ENCODE measurements at places on chromosomes 11 and 22.

DNA sequence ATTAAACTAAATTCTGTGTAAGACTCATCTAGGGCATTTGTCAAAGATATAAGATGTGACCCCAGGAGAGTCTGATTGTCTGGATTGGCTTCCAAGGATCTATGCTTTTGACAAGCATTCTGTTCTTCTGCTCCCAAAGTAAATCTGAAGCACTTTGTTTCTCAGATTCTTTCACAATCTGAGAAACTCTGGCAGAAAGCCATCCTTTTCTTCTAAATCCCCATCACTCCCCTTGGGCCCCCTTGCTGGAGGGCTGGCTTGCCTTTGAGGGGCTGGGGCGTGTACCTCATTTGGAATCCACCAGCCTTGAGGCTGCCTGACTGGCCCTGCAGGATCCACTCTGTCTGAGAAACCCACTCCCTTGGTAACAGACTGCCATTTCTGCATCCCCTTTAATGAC lies 173.5 kb upstream of the CTSC start:
- no peak for DNase-seq

DNA sequence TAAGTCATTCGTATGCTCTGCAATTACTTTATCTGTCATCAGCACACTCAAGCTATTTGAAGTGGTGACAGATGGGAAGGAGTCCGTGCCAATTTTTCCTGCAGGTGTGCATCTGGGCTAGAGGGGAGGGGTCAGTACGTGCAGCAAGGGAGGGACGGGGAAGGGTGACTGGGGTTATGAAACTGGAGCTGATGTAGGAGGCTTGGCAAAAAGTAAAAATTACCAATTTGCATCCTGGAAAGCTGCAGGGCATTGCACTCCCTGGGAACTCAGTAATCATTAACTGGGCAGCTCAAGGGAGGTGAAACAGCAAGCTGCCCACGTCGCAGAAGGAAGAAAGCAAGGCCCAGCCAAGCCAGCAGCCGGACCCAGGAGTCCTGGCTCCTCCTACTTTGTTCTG lies 87.1 kb upstream of the TMEM45B start:
- DNase-seq, result no peak

GRCh38 chr11:119363851-119364590 lies 17.5 kb downstream of the USP2 start:
- peak; percentile 63 for DNase-seq

DNA sequence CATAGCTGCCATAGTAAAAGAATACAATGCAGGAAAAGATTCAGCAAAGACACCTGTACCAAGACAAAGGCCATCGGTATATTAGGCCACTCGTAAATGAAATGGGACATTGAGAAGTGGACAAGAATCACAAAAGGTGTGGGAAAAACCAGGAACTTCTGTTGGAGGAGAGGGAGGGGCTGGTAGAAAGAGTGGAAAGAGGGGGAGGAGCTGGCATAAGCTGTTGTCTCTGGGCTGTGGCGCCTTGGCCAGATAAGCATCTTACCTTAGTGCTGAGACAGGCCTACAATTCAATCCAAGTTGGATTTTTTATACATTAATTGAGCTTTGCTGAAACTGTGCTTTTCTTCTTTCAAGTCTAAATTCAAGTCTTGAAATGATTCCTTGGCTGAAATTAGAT lies 37.1 kb downstream of the ZNF202 start:
- DNase-seq, result no peak

DNA sequence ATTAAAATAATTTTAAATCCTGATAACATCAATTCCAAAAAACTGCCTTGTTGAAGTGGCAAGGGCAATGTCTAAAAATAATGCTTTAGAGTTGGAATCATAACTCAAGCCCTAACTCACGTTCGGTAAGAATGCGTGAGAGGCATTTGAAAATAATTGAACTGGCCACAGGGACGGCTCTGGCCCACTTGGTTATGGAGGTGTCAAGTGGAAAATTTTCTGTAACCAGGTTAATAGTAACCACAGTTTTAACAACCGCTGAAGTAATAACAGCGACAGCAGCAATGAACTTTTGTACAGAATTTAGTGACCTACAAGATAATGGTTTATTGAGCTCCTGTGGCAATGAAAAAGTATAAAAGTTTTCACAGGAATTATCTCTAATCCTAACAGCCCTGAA lies 79.4 kb downstream of the ETS1 start:
- DNase-seq, result no peak

GRCh38 chr22:39490135-39490798 lies 11.8 kb upstream of the MIEF1 start:
- DNase-seq, result peak; percentile 78

DNA sequence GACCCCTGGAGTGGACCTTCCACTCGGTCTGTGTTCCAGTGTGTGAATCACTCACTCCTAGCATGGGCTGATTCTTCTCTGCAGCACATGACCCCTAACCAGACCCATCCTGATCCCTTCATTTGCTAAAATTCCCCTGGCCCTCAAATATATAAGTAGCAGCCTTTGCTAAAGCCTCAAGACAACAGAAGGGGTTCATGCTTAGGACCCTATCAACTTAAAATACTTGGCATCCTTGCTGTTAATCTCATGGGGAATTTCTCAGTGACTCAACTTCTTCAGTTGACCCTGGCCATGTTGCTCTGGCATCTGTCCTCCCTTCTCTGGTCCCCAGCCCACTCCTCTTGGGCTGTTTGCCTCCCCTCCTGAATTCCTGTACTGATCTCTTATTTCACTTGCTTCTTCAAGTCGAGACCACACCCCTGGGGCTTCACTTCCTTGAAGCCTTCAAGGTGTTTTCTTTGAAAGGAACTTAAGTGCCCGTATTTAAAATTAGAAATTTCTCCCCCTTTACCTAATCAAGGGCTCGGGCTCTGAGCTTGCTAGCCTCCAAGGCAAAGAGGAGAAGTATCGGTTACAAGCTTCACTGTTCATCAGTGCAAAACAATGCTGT lies 23.6 kb downstream of the NNMT start:
- no peak for DNase-seq

DNA sequence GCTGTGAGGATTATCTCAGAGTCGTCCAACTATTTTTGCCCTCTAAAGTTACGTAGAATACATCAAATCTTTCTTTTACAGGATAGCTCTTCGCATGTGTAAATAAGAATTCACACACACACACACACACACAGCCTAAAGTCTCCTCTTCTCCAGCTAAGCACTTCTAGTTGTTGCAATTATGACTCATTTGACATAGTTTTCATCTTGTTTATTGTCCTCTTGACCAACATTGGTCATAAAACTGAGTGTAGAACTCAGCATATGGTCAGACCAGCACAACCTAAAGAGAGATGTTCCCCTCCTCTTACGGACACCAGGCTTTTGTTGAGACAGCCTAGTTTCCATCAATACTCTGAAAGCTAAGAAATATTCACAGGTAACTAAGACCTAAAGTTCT lies 234.2 kb downstream of the BLID start:
- DNase-seq, result no peak

- no peak for DNase-seq
Measured at GRCh38 chr11:64120951-64121569, 44.9 kb downstream of the MACROD1 start.

DNA sequence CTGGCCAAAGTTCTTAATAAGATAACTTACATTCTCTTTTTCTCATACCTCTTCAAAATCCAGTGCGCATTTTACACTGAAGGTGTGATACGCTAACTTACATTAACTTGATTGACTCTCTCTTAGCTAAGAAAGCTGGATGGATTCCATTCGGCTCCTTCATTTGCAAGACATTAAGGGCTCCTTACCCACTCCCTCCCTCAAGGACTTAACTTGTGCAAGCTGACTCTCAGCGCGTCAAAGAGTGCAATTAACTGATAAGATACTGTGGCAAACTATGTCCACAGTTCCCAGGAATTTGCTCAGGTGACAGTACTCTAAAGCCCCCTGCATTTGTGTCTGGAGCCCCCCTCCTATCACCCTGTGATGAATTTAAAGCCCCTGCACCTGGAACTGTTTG lies 6.4 kb upstream of the RFPL1 start:
- DNase-seq, result no peak

DNA sequence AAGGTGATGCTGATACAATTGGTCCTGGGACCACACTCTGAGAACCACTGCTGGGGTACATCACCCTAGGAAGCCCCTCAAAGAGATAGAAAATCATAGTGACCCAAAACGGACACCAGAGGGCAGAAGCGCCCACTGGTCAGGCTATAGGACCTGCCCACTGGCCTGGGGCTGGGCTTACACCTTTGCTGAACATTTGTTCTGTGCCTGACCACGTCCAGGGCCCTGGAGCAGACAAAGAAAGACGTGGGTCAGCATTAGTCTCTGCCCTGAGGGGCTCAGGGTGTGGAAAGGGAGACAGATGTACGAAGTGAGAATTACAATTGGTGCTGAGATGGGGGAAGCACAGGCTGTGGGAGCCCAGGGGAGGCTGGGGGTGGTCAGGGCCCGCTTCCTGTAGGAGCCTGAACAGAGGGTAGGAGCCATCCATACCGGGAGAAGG lies 14.4 kb upstream of the SERPINH1 start:
- DNase-seq, result peak; percentile 54

DNA sequence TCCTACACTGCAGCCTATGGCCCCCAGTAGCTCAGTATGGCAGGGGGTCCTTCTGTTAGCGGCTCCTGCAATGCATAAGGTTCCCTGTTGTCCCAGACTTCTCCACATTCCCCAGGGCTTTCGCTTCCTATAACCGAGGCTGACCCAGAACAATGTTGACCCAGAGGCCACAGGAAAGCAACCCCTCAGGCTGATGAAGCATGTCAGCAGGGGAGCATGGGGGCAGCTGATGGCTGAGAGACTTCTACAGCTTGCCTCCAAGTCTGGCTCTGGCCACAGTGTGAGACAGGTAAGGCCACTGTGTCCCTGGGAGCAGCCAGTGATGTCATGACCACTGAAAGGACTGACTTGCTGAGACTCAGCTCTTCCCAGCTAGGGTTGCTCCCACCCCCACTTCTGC lies 12.5 kb upstream of the PPFIBP2 start:
- DNase-seq, result no peak

GRCh38 chr22:17085277-17086181 lies 729 bp downstream of the IL17RA start:
- DNase-seq, result peak; percentile 35

GRCh38 chr22:42217019-42217751 lies 53.3 kb downstream of the TCF20 start:
- no peak for DNase-seq

GRCh38 chr11:61635787-61636186 lies 44.4 kb upstream of the DAGLA start:
- no peak for DNase-seq

- DNase-seq, result no peak
Measured at GRCh38 chr11:35207471-35208403, 68.8 kb downstream of the CD44 start.

GRCh38 chr22:32590556-32590955 lies 115.9 kb downstream of the FBXO7 start:
- no peak for DNase-seq

- DNase-seq, result no peak
Measured at GRCh38 chr11:16093889-16094653, 262.3 kb downstream of the SOX6 start.

GRCh38 chr11:125494031-125494360 lies 2.1 kb downstream of the FEZ1 start:
- DNase-seq, result no peak

- DNase-seq, result no peak
Measured at GRCh38 chr11:92492372-92492771, 267.8 kb downstream of the FAT3 start.

GRCh38 chr11:96538622-96539021 lies 148.8 kb downstream of the JRKL start:
- DNase-seq, result no peak

DNA sequence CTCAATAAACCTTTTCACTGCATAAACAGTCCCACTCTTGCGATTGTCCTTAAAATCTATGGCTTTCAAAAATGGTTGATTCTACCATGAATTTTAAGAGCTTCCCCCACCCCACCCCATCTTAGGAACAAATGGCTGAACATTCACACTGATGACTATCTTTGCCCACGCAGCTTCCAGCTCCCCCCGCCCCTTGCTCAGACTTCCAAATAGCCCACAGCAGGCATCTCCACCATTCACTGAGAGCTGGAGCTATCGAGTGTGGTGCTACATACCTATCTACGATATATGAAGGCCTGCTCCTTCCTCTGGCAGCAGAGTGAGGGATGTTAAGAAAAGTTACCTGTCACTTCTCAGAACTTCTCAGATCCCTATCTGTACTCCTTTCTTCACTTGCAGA lies 26.7 kb downstream of the EIF3F start:
- DNase-seq, result no peak

DNA sequence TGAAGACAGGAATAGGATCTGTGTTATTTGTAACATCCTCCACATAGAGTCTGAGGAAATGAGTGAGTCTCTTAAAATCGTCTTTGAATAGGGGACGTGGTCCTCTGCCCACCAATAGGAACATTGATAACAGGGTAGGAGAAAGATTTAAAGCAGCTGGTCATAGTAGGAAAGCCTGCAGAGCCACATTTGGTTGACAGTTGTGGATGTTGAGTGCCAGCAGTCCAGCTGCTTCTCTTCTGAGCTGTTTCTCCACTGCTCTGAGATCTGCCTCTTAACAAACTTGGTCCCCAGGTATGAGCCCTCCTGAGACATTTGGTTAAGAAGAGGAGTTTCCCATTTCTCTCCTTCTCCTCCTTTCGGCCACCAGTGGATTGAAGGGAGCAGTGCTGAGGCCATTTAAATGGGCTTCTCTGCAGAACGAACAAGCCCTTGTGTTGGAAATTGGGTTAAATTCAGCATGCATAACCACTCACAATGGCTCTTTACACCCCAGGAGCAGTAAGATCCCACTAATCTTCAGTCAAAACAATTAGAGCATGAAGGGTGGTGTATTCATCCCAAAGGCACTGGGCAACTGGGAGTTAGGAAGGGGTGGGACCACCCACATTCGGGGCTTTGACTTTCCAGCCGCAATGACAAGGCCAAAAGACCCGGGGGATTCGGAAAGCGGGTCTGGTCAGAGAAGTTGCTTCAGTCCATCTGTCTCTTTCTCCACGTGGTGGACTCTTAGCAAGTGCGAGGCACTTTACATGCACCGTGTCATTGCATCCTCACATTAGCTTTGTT lies 32.3 kb downstream of the MIAT start:
- DNase-seq, result no peak

DNA sequence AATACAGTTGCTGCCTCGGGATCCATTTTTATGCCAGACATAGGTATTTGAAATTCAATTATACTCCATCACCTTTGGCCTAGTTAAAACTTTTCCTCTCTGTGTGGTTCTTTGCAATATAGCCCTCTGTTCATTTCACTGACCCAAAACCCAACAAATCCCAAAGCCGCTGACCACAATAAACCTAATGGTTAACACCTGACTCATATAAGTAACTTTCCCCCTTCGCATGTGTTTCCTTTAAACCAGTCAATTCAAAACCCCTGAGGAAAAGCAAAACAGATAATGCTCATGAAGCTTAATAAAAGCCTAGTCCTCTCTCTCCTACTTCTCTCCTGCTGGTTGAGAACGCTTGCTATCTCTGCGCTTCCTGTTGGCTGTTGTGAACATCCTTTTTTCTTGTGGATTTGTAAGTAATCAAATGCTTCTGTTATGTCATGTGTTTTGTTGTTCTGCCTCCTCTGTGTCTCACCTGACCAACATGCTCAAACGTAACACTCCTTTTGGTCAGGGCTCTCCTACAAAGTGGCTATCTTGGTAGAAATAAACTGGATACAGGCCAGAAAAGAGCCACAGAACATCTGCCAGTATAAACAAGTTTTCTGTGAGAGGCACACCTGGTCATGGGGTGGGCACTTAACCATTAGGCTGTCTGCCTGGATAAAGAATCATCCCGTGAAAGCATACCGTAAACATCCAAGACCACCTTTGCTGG lies 652.6 kb downstream of the METTL15 start:
- no peak for DNase-seq
